Hypothalamus (tissue), 51 donors: ENCODE measurements at places on chromosomes 5 and 9.
A peak's percentile ranks its signal among the peaks of the same experiment; 100 is the strongest.

- DNase-seq = no peak
Observed at GRCh38 chr5:111697881-111698757, 58.9 kb downstream of the NREP start.

- DNase-seq = no peak
Observed at GRCh38 chr5:56959326-56959725, 7.4 kb upstream of the MIER3 start.

DNA sequence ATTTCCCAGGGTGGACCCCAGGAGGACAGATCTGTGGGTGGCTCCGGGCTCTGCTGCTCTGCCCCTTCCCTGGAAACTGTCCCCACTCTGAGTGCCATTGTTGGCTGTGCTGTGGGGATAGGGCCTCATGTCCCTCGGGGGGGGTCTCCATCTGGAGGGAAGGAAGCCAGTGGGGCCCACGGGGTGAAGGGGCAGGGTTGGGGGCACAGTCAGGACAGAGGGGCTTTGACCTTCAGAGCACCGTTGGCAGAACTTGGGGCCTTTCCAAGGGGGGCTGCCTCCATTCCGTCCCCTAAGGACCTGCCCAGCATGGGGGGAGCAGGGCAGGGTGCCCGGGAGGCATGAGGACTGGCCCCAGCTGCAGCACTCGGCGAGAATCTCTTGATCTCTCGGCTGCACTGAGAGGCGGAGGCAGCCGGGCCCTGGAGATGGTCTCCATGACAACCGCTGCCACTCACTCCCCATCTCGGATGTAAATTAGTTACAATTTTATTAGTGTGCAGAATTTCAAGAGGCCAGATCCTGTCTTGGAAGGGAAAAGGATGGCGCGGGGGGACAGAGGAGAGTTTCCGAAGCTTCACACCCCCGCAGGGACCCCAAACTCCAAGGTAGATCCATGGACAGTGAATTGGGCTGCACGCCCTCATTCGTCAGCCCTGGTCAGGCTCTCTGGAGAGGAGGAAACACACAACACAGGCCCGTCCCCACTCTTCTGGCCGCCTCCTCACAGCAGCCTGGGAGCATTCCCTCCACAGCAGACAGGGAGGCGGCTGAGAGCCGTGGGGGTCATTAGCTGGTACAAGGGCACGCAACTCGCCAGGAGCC is 216.2 kb upstream of the IER5L start:
- no peak for DNase-seq

DNA sequence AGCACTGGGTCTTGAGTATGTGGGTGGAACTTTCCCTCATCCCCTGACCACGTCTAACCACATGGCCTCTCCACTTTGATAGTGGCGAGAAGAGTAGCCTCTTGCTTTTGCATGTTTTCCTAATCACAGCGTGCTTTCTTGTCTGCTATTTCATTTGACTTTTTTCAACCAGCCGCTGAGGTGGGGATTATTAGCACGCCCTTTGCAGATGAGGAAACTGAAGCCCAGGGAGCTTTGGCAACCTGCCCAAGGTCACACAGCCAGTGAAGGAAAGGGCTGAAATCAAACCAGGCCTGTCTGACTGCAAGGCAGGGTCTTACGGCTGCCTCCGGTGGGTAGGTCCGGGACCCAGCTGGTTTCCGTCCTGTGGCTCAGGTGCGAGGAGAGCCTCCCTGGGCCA is 106.5 kb upstream of the MSX2 start:
- DNase-seq = no peak

- DNase-seq = no peak
Observed at GRCh38 chr5:87081016-87081415, 186.7 kb upstream of the RASA1 start.

DNA sequence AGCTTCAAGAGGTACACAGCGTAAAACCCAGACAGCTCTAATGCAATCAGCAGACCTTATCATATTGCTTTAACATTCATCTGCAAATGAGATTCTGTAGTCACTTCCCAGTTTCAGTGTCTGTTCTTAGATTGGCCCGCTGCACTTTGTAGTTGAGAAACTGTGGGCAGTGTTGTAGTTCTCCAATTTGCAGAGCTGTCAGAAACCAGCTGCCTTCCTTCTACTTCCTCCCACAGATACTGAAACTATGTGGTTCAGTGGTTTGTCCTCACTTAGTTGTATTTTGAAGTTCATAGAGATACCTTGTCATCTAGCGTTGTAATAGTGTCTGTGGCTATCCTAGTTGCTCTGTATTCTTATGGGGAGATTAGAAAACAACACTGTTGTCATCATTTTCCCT is 39.6 kb upstream of the TRIM36 start:
- DNase-seq = no peak

- DNase-seq = no peak
Observed at GRCh38 chr9:133789778-133790177, 51.6 kb upstream of the SARDH start.

- no peak for DNase-seq
Observed at GRCh38 chr9:71506821-71507220, 261.5 kb downstream of the CEMIP2 start.

DNA sequence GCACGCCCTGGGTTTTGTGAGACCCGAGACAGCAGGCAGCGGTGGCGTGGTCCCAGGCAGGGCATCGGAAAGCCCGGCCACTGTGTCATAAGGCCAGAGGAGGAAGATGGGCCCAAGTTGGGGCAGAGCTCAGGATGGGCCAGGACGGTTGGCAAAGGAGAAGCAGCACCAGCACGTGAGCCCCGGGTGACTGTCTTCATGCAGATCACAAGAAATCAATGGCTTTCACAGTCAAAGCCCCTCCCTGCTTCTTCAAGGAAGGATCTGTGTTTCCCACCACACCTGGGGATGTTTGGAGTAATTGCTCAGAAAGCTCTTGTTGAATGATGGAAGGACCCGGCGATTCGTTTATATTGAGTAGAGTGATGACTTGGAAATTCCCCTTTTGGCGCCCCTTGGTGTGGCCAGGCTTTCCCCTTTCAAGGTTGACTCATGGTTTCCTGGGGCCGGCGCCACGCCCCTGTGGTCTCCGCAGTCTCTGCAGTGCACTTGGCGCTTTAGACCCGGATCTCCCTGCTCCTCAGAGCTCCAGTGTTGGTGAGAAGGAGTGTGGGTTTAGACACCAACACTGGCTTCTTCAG is 52.1 kb downstream of the IL31RA start:
- DNase-seq = no peak

GRCh38 chr5:37804401-37804800 is 35.4 kb downstream of the GDNF start:
- DNase-seq = no peak

GRCh38 chr9:127921557-127922120 is 4.8 kb upstream of the ST6GALNAC4 start:
- DNase-seq = peak; percentile 47

GRCh38 chr9:80407220-80407619 is 835.5 kb downstream of the TLE4 start:
- no peak for DNase-seq

DNA sequence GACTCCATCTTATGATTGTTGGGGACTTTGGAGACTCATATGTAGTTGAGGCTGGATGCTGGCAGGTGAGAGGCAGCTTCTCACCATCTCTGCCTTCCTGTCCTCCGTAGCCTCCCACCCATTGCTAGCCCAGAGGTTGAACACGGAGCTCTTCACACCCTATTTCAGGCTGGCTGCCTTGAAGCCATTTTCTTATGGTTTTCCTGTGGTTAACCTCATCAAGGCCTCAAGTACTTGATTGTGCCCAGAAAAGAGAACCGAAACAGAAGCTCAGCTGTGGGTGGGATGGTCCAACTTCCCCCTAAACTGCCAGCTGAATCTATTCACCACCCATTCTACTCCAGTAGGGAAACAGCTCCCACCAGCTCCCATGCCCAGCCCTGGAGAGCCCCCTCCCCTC is 102.9 kb downstream of the LIFR start:
- no peak for DNase-seq

DNA sequence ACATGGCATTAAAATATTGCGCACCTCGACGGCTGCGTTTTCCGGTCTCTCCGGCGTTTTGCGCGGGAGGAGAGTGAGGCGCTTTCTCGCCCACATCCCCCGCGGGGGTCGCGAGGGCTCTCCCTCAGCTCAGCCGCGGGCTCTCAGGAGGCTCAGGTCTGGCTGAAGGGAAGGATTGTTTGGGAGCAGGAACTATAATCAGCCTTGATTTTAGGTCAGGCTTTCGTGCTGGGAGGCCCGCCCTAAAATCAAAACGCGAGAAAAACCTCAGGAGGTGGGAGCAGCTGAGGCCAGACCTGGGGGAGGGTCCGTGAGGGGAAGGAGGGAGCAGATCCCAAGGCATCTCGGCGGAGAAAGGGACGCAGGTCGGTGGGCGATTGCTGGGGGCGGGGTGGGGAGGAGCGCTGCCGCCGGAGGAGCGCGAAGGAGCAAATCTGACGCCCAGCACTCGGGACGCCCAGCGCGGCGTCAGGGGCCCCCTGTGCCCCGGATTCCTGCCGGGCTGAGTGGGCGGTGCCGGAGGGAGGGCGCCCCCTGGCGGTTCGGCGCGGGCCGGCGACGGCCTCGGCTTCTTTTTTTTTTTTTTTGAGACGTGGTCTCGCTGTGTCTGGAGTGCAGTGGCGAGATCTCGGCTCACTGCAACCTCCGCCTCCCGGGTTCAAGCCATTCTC is 18.7 kb upstream of the RNF130 start:
- DNase-seq = peak; percentile 48

GRCh38 chr9:94899464-94900221 is 173.1 kb downstream of the AOPEP start:
- DNase-seq = no peak

DNA sequence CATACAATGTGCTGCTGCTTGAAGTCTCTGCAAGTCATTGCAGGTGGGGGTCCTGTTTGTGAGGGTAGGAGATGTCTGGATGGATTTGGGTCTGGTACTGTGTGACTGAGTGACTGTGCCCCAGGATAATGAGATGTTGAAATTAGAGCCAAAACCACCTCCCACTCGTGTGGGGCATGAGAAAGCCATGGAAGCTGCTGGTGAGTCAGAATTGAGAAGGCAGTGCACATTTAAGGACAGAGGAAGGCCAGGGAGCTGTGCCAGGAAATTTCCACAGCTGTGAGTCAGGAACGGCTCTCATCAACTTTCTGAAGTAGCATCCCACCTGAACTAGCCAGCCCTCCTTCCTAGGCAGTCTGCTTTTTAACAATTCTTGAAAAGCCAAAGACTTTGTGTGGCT is 229.8 kb downstream of the DRD1 start:
- DNase-seq = no peak

DNA sequence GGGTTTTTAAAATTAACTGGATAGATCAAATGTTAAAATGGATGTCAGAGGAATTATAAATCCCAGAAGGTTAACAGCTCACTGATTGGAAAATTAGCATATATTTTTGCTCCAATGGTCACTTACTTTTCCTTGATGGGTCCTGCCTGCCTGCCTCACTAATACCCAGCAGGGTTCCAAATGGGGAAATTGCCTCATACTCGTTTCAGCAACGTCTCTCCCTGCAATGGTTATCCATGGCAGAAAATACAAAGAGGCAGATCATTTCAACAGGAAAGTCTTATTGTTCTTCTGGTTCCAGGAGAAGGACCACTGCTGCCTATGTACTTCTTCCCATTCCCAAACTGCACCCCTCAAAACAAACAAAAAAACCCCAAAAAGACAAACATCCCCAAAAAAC is 71.3 kb downstream of the ERP44 start:
- no peak for DNase-seq

DNA sequence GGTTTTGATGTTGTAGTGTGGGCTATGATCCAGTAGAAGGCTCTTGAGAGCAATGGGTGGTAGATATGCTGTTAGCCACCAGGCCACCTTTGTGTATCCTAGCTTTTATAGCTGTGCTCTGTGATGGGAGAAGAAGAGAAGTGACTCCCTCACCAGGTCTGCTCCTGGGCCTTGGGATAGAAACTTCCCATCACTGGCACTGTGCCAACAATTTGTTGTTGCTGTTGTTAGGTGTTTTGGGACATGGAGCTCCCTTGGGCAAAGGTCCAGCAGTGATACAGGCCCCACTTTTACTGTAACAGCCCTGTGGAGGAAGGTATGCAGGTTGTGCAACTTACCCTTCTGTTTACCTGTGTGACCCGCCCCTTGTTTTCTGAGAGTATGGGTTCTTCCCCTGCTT is 570.9 kb upstream of the GRIN3A start:
- no peak for DNase-seq

DNA sequence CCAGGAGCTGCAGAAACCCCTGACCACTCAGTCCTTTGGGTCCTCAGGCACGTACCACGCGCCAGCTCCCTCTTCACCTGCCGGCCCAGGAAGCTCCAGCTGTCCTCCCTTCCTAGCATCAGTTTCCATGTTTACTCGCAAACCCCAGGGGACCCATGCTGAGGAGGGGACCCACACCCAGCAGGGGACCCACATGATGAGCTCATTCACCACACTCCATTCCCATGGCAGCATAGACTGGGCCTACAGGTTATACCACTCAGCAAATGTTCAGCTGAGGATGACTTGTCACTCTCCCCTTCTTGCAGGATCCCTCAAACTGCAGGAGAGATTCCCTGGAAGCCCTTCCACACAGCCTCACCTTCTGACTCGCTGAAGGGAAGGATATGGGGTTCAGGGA is 73.5 kb upstream of the GALNT10 start:
- DNase-seq = no peak

- no peak for DNase-seq
Observed at GRCh38 chr9:107898761-107899160, 409.2 kb upstream of the KLF4 start.

DNA sequence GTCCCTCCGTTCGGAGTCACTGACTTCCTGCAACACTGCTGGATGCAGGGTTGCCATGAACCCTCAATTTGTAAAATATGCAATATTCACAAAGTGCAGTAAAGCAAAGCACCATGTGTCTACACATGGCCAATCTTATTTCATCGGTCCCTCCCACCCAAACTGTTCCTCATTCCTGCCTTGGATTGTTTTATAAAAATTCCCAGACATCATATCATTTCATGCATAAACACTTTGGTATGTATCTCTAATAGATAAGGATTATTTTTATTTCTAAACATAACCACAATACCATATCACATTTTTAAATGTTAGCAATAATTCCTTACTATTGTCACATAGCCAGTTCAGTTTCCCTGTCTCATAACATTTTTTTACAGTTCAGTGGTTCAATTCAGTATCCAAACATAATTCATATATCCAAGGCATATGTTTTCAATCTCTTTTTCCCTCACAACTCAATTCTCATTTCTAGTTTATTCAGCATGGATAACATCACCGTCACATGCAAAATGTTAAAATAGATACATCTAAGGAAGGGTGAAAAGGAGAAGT is 82.0 kb upstream of the PCAT7 start:
- no peak for DNase-seq

DNA sequence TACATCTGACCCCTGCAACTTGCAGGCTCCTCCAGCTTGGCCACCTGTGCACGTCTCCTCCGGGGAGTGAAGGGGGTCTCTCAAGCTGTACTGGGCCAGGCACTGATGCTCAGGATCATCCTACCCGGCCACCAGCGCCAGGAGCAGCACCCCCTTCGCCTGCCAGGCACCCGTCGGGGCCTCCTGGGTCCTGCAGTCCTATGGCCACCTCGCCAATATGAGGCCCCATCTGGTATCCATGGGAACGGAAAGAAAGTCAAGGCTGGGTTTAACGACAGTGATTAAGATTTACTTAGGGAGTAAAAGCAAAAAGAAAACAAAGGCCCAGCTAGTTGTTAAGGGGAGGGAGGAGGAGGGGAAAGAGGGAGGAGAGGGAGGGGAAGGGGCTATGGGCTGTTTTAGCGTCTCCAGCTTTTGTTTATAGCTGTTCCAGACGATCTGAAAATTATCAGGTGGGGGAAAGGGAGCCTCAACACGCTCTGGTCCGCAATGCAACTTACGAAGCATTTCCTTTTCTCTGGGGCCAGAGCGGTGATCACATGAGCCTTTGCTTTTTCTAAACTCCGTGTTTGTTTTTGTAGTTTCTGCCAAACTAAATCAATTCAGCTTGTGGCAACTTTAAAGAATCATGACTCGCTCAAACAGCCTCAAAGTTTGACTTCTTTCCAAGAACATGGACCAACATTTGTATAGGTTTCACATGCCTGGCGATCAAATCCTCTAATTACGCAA is 132.4 kb downstream of the ROR2 start:
- no peak for DNase-seq
